ENCODE measurements at places on chromosomes 1 and 21.

GRCh38 chr1:225644666-225645065 is 8.3 kb downstream of the ENAH start:
- DNase-seq = no peak

DNA sequence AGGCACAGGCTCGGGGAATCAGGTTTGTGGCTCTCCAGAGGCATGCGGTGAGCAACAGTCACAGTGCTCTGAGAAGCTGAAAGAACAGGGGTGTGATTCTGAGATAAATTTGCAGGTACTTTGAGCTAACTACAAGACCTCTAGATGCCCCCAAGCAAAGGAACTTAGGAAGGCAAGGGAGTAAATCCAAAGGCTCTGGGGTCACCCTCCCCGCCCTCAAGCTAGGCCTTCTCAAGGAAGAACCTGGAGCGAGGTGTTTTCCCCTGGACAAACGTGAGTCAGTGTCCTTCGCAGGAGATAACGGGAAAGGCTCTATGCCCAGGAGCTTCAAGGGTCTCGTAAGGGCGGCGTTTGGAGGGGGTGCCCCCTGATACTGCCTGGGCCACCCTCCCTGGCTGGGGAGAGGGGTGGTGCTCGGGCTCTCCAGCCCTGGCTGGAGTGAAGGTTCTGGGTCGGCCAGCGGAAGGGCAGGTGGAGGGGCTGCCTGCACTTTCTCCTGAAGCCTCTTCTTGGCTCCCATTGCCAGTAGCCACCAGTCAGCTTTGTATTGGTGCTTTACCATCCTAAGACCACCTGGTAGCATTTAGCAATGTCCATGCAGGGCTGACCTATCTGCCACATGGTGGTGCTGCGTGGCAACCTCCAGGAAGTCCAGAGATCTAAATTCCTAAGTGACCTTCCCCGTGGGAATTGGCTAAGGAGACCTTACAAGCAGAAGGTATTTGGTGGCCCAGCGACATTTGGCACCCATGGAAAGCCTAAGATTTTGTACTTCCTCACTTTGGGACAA is 44.0 kb downstream of the GPR161 start:
- no peak for DNase-seq

GRCh38 chr1:182126272-182126800 is 64.8 kb upstream of the ZNF648 start:
- DNase-seq = no peak

DNA sequence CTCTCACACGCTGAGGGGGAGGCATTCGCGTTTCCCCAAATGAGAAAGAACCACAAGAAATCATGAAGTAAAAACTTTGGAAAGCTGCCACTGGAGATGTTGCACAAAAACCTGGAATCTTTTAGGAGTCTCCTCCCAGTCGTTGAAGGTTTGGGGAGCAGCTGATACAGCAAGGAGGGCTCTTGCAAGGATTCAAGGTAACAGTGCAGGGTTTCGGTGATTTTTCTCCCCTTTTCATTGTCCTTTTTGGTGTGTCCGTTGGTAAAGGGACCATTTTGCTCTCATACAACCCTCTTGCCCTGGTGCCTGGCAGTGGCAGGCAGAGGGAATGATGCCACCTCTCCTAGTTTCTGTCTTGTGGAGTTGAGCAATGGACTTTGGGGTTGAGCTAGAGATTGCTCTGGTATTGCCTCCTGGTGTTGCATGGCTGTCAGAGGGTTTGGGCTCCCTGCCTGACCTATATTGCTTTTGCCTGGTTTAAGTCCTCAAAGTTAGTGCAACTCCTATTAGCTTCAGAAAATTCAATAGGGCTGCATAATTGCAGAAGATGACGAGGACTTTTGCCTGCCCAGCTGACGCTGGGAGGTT is 872 bp downstream of the BRINP2 start:
- DNase-seq = no peak

DNA sequence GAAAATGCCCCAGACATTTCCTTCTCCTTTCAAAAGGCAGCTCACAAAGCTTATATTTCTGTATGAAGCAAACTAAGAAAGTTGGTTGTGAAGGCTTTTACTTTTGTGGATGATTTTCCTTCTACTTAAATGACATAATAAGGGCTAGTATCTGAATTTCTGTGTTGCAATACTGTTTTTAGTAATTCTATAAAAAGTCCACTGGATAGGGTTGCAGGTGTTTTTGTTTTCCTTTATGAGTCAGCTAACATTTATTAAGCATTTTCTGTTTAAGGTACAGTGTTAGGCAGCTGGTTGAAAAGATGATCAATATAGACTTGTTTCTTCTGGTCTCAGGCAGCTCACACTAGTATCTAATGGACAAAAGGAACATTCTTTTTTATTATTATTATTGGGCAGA is 722.2 kb downstream of the RWDD3 start:
- DNase-seq = no peak

DNA sequence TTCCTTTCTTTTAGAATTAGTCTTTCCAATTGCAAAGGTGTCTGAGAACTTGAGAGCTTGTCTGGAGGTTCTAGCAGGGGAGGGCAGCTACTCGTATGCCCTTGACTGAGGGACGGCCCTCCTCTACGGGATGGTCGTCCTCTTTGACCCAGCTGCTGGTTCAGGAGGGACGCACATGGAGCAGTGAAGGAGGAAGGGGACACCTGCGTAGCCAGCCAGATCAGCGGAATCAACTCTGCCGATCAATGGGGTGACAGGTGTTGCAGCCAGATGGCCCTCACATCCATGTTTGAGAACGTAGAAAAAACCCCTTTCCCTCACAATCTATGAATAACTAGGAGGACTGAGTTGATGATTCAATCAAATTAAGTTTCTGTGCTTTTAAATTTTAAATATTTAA is 15.7 kb upstream of the A3GALT2 start:
- DNase-seq = no peak

GRCh38 chr1:98903261-98903660 is 101.4 kb downstream of the PLPPR5 start:
- DNase-seq = peak; percentile 26

DNA sequence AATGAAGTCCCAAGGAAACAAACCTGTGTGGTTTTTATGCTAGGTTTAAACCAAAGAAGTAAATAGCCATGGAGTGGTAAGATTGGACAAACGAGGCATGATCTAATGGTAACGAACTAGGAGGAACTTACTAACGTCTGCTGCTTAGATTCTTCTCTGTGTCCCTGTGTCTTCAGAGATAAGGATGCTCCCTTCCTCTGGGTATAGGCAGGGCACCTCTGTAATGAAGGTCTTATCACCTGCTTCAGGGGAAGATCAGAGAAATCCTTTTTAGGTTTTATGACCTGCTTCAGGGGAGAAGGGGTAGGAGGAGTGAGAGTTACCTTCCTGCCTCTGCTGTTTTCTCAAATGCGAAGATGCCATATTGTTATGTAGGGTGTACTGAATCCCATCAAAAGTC is 214.9 kb upstream of the L1TD1 start:
- no peak for DNase-seq

DNA sequence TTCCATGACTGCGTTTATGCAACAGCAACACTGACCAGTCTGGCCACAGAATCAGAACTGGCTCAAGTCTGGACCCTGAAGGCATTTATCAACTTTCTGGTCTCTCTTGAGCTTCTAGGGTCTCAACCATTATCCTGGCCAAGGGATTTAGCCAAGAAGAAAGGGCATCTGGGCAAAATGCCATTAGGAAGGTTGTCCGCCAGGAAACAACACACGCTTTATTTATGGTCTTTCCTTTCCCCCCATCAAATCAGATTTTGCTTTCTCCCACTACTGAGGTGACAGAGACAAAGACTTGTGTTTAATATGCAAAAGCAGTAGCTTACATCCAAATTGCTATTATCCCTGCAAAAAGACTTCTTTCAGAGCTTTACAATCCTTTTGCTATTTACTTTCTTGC is 81.6 kb upstream of the PPP2R5A start:
- no peak for DNase-seq

- DNase-seq = no peak
Observed at GRCh38 chr1:19869929-19870328, 12.3 kb upstream of the OTUD3 start.

Data from GM04503 (cell line).